ENCODE measurements at places on chromosomes 2 and 18. TPM values are rescaled to one million over a fixed set of nuclear protein-coding genes. Genes with fewer than 3 reads are reported as not detected.

DNA sequence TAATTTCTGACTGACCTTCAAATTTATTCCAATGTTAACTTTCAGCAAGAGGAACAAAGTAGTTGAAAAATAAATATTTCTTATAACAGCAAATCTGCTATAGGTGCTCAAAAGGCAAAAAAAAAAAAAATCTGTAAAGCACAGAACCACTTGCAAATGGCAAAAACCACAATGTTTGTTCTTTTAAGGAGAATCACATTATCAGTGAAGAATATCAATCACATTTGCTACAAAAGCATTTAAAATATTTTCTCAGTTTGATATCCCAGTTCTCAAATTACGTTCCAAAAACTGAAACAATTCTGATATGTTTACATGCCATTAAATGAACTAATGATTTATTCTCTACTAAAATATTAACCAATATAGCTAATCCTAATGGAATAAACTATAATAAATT, 163.3 kb downstream of the METTL4 start:
- DNase-seq, result no peak

The ZBTB7C gene
- total RNA-seq, result 0.10 TPM

The RTKN gene
- 12.7 TPM for total RNA-seq

The C18orf32 gene
- total RNA-seq, result 38.0 TPM

The HRH4 gene
- 0.16 TPM for total RNA-seq

DNA sequence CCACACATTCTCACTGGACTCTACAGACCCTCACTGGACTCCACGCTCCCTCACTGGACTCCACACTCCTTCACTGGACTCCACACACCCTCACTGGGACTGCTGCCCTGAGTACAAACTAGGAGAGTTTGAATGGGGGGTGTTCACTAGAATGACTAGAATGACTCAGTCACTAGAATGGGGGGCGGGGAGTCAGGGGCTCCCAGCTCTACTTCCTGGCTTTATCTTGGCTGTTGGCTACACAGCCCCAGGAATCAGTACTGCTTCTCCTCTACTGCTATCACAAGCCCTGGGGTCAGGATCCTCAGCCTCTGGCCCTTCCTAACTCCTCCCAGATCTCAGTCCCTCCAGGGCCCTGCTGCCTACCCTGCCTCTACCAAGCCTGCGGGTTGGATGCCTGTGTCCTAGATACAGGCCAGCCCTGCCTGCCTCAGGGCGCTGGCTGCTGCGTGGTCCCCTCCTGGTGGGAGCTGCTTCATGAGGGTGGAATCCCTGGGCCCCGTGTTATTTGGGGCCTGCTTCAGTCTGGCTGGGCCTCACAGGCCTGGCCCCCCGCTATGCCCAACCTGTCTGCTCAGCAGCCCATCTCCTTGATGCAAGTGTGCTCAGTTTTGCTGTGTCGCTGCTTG, 7.8 kb downstream of the PTMA start:
- peak; percentile 48 for DNase-seq

The EVX2 gene
- not detected for total RNA-seq

The CYTIP gene
- total RNA-seq, result not detected
